ENCODE measurements at places on chromosomes 5 and 9.

DNA sequence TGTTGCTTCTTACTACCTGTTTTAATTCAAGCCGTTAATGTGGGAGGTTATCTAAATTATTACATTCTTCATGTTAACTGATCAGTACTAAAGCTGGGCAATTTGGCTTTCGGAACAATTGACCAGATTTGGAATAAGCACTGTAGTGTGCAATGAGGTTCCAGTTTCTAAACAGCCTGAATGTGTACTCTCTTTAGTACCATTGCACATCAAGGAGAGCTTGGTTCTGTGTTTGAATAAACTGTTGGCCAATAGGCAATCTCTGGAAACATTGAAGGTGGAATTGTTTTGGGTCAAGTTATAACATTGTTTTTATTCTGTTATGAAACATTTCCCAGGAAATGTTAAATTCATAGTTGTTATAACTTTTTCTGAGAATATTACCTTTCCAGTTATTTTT, 105.2 kb downstream of the PBX3 start:
- DNase-seq = no peak

DNA sequence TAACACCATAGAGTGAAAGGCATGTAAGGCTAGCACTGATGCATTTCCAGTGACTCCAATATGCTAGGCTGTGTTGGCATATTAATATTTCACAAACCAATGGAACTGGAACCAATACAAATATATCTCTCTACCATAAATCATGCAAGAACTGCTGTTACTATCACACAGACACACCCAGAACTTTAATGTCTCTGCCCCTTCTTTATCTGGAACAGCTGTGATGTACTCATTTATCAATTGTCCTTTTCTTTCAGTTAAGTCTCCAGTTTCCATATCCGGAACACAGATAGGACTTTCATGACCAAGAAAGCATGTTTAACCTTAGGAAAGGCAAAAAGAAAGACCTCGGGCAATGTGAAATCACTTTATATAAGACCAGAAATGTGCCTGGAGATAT, 70.3 kb downstream of the SPTLC1 start:
- no peak for DNase-seq

- no peak for DNase-seq
These were observed 37.3 kb downstream of the CAPSL start for GRCh38 chr5:35900972-35901695.

- DNase-seq = no peak
These were observed 52.1 kb downstream of the C6 start for GRCh38 chr5:41161271-41161670.

GRCh38 chr5:160978944-160979343, 126.9 kb upstream of the ATP10B start:
- no peak for DNase-seq

DNA sequence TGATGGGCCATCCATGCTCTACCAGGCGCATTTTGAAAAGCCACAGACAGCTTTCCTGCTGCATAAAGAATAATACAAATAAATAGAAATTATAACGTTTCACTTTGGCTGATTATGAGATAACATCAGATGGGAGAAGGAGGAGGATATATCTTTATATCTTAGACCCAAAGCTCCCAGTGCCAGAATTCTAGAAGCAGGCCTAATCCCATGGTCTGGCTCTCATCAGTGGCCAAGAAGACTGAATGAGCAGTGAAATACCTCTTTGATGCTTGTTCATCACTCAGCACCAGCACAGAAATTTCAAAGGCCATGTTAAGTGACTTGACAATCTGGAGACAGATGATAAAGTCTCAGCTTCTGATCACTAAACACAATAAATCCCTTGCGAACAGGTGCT, 107.6 kb downstream of the PPP2R2B start:
- DNase-seq = no peak

DNA sequence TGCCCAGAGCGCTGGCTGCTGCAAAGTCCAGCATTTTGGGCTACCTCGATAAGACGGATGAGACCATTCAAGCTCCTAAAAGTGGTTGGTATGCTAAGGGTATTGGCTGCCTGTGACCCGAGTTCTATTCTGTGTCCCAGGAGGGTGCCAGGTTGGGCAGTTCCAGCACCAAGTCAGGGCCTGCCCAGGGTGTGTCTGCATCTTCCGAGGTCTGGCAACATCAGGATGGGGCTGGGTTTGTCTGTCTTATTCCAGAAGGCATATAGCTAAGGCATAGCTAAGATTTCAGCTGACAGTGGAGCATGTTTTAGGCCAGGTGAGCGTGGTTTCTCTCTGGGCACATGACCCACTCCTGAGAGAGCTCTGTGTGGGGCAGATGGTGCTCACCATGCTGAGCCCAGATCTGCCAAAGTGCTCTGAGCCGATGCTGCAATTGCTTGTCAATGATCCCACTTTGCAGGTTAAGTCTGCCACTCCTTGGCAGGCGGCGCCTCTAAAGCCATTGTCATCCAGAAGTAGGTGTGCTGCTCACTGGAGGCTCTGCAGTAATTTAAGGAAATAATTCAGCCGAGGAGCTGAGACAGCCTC, 7.8 kb downstream of the SLC9A3 start:
- no peak for DNase-seq

DNA sequence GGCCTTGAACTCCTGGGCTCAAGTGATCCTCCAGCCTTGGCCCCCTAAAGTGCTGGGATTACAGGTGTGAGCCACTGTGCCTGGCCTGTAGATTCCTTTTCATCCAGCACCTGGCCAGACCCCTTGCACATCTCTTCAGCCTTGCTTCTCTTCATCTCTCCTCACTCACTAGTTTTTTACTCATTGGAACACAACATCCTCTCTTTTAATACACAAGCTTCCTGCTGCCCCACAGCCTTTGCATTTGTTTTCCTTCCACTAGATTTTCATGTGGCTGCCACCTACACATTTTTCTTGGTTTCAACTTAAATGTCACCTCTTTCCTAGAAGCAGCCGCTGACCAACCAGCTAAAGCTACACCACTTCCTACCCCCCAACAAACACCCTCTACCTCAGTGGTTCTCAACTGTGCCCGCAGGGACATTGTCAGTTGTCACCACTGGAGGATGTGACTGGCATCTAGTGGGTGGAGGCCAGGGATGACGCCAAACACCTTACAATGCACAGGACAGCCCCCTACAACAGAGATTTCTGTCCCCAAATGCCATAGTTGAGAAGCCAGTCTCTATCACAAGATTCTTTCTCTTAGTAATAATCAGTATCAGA, 33.7 kb downstream of the HAVCR1 start:
- DNase-seq = no peak

- DNase-seq = no peak
These were observed 38.9 kb downstream of the CDH6 start for GRCh38 chr5:31232273-31232888.

DNA sequence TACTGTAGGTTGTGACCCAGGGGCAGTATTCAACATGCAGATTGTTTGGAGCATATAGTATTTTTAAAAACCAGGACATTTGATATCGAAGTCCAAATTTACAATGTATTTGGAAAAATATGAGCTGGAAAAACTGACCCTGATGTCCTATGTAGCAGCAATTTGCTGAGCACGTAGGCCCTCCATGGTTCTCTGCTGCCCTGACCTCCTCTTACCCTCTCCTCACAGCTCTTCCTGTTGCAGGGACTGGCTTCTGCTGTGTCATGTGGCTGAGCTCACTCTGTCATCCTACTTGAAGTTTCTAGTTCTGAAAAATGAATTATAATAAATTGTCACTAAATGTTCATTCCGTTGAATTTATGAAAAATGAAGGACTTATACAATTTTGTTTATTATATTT, 4.1 kb upstream of the ASPN start:
- DNase-seq = no peak

DNA sequence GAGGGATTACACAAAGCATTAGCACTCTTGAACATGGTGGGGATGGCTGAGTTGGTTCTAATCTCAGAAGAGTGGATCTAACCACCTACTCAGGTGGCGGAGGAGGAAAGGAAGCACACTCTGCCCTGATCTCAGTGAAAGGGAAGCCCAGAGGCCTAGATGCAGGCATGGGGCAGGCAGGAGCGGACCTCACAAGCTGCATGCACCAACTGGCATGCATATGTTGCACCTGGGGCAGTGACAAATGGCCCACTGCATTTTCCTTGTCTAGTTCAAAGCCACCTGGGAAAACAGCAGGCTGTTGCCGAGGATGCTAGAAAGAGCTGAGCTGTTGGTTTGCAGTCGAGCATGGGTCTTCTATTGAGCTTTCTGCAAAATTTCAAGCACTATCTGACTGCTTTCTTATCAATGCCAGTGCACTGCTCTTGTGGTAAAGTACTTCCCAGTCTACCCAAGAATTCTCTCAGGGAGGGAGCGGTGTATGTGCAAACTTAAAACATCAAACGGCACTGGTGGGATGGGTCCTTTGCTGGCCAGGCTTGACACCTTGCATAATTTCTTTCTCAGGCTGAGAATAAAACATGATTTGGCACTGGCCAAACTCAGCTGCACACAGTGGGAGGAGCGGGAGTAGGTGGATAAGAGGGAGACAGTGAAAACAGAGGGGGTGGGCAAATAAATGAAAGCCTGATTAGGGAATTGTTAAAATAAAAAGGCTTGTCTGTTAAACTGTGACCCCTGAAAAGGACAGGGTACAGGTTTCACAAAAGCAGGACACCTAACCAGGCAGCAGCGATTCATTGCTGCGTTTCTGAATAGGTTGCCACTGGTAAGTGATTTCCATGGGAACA, 108.9 kb downstream of the MARCHF3 start:
- DNase-seq = no peak

DNA sequence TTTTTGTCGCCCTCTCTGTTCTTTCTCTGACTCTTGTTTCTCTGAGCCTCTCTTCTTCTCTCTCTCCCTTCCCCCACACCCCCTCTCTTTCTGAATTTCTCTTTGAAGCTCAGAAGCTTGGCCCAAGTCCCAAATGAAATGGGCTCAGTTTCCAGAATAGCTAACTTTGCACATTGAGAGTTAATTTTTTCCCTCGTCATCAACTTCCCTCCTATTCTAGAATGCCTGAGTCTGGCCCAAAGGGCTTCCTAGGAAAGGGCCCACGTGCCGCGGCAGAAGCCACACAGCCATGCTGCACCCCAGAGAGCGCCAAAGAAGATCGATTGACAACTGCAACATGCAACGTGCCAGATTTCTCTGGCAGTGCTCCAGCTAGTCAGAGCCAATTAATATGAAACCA, 588.8 kb upstream of the KLF4 start:
- DNase-seq = no peak

DNA sequence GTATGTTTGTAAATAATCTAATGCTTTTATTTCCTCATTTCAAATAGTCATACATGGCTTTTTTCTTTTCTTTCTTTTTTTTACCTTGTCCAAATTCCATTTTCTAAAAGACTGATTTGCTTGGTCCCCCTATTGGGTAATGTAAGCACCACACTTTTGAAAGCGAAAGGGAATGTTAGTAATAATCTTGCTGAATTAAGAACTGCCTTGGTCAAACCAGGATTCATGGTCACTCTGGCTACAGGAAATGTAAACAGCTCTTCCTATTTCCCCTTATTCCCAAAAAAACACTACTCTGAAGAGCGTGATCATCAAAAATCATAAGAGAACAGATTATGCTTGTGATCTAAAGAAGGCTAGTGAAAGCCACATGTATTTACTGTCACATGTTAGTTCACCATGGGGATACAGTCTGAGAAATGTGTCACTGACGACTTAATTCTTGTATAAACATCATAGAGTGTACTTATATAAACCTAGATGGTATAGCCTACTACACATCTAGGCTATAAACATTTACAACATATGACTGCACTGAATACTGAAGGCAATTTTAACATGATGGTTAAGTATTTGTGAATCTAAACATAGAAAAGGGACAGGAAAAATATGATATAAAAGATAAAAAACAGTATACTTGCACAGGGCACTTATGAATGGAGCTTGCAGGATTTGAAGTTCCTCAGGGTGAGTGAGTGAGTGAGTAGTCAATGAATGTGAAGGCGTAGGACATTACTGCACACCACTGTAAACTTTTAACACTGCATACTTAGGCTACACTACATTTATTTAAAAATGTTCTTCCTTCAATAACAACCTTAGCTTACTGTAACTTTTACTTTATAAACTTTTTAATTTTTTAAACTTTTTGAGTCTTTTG, 75.3 kb downstream of the HMGCR start:
- DNase-seq = no peak

DNA sequence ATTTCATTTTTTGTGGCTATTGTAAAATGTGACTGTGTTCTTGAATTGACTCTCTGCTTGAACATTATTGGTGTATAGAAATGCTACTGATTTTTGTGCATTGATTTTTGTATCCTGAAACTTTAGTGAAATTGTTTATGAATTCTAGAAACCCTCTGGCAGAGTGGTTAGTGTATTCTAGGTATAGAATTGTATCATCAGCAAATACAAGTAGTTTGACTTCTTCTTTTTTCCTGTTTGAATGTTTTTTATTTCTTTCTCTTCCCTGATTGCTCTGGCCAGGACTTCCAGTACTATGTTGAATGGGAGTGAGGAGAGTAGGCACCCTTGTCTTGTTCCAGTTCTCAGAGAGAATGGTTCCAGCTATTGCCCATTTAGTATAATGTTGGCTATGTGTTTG, 88.8 kb upstream of the HMHB1 start:
- no peak for DNase-seq

DNA sequence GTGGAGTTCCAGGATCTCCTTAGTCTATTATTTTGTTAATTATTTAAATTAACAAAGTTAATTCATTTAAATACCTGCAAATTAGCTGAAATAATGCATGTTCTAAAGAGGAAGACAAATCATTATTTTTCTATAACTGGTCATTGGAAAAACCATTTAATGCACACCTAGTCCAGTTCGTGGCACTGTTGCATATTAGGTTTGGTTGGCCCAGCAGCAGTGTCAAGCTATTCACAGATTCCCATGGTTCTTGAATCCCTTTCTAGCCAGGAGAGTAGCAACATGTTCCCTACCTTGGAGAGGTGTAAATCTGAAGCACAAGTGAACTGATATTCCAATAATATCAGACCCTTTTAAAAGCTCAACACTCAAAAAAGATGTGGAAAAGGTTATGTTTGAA, 155.2 kb downstream of the TMEM161B start:
- no peak for DNase-seq

- DNase-seq = no peak
These were observed 41.7 kb downstream of the UNC13B start for GRCh38 chr9:35203528-35203927.

DNA sequence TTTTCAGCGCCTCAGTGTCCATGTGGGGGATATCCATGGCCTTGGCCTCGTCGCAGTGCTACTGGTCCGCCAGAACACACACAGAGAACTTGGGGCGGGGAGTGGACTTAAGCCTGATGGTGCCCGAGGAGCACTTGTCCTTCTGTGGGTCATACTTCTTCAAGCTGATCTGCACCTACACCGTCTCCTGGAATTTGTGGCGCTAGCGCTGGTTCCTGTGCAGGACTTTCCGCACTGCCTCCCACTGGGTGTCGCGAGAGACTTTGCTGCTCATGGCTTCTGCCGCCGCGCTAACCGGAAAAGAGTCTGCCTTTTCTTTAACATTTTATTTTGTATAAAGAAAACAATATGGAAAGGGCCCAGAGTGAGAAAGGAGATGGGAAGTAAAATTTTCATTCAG, 266.9 kb downstream of the COX7C start:
- DNase-seq = no peak

GRCh38 chr5:57032151-57032551, 80.2 kb upstream of the MIER3 start:
- no peak for DNase-seq
